ENCODE measurements at places on chromosomes 7 and 10. TPM values are rescaled to one million over a fixed set of nuclear protein-coding genes. Genes with fewer than 3 reads are reported as not detected.
A peak's percentile ranks its signal among the peaks of the same experiment; 100 is the strongest.

DNA sequence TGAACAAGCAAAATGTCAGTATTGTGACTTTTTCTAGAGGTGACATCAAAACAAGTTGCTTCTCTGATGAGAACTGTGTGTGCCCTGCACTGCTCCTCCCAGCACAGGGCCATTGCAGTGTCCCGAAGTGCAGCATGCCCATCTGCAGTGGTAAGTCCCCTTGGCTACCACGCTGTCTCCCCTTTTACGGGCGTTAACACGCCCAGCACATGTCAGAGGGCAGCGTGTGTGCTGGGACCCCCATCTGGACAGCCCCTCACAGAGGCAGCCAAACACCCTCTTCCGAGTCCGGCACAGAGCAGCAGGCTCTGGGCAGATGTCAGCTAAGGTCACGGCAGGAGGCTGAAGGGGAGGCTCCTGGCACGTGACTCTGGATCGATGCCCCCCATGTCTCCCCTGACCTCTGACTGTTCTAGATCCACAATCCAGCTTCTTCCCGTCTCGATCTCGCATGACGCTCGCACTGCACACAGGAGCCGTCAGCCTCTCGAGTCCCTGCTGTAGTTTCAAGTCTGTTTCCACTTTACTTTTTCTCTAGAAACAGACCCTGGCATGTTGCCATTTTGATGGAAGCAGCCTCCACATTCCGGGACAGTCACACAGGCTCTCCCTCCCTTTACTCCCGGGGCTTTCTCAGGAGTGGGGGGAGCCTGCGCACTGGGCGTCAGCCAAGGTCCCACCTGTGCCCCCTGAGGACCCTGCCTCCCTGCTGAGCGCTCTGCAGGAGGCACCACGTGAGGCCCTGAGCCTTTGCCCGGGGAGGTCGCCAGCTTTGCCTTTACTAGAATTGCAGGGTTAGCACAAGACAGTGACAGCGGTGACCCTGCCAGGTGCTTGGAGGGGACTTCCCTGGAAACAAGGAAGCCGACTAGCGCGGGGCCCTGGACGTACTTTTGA is 133.8 kb downstream of the TCERG1L start:
- no peak for DNase-seq

- no peak for DNase-seq
Observed at GRCh38 chr7:27661811-27662489, 733 bp downstream of the HIBADH start.

DNA sequence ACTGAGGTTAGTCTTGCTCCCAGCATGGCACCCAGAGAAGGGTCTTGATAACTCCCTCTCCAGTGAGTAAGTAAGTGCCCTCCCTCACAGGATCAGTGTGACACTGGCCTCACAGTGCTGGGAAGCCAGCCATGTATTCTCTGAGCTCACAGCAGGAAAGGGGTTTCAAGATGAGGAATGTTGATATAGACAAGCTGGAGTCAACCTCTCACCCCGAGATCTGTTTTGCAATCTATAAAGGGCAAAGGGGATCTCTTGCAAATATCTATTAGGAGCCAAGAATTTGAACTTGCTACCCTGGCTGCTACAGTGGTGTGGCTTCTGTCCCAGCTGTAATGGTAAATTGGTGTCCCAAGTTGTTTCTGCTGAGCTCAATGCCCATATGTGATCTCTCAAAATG is 70.2 kb upstream of the ADAM12 start:
- DNase-seq: no peak

DNA sequence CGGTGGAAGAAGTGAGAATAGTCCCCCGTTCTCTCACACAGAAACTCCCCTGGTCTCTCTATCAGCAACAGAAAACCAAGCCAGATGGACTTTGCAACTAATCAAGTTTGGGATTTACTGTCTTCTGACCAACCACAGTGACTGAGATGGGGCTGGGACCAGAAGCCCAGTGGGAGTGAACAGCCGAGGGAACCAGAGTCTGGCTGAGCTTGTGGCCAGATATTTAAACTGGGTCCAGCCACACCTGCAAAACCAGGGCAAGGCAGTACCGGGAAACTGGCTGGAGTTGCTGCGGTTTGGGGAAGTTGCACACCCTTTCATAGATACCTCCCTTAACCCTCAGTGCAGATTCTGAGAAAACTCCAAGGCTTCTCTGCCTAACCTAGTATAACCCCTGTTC is 6.0 kb downstream of the GSTK1 start:
- DNase-seq: peak; percentile 48

The FKBP6 gene
- not detected for total RNA-seq

The CYP2C8 gene
- total RNA-seq: not detected

The PDK4 gene
- total RNA-seq: not detected

The ALOX5 gene
- total RNA-seq: 2.4 TPM

The FRMPD2 gene
- total RNA-seq: not detected

Data from activated CD4-positive, alpha-beta T cell treated with anti-CD3 and anti-CD28 coated beads, Interleukin-2, amount 10 ng/mL, durations not matched to agents 24 days and 14 days (primary cell).